ENCODE measurements at places on chromosomes 7 and 10.
A peak's percentile ranks its signal among the peaks of the same experiment; 100 is the strongest.

GRCh38 chr7:159084069-159084801 lies 60.4 kb downstream of the VIPR2 start:
- no peak for DNase-seq

- no peak for DNase-seq
These were observed 582.7 kb downstream of the REEP3 start for GRCh38 chr10:64103750-64104470.

- no peak for DNase-seq
These were observed 160.7 kb upstream of the ZNF32 start for GRCh38 chr10:43809211-43809930.

DNA sequence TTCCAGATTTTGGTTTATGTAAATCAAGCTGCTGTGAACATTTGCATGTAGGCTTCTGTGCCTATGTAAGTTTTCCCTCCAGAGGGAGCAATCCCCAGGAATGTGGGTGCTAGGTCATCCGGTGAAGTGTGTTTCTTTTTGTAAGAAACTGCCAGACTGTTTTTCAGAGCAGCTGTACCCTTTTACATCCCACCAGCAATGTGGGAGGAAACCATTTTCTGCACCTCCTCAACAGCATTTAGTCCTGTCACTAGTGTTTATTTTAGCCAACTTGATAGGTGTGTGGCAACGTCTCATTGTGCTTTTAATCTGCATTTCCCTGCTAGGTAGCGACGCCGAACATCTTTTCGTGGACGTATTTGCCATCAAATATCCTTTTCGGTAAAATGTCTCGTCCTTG lies 395.7 kb upstream of the FOXK1 start:
- DNase-seq = no peak

DNA sequence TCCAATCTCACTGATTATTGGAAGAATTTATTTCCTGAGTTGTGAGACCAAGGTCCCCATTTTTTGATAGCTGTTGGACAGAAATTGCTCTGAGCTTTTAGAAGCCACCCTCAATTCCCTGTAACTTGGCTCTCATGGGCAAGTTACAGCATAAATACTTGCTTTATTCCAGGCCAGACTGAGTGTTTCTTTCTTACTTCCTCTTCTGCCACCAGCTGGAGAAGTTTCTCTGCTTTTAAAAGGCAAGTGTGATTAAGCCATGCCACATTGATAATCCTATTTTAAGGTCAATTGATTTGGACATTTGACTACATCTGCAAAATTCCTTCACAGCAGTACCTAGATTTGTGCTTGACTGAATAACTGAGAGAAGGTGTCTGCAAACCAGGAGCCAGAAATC lies 14.1 kb upstream of the TAS2R41 start:
- no peak for DNase-seq

DNA sequence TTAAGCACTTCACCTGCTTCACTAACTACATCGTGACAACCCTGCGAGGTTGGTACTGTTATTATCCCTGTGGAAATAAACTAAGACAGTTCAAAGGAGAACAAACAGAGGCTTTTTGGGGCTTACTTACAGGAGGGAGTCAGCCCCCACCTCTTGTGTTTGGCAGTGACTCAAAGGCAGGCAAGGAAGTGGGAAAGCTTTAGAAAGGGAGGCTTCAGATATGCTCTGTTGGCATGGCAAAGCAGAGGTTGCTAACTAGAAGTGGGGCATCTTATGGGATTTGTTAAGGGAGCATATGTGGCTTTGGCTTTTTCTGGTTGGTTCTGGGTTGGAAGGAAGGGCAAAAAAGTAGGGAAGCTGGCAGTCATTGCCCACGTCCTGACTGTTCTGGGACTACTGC lies 84.8 kb upstream of the AOAH start:
- no peak for DNase-seq

- DNase-seq = no peak
These were observed 5.4 kb downstream of the WDR86 start for GRCh38 chr7:151404216-151405011.

DNA sequence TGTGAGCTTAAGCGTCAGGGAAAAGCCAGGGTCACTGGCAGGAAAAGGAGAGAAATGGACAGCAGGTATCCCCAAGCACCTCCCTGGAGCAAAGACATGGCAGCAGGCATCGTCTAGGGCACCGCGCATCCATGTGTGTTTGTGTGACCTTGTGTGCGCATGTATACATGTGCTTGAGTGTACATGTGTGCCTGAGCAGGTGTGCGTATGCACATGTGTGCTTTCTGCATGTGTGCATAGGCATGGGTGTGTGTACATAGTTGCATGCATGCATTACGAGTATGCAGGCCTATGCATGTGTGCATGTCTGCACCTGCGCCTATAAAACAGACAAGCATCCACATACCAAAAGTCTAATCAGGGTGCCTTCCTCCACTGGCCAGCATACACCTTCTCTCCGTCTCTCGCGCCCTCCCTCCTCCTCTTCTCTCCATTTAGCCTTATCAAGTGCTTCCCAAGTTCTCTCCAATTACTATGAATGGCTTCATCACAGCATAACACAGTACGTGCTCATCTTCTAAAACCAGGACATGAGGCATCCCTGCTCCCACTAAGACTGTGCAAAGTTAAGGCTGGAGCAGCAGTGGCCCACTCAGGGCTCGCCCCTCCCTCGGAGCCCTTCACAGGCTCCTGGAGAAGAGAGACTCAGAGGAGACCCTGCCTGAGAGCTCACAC lies 30.6 kb downstream of the RASGEF1A start:
- no peak for DNase-seq

DNA sequence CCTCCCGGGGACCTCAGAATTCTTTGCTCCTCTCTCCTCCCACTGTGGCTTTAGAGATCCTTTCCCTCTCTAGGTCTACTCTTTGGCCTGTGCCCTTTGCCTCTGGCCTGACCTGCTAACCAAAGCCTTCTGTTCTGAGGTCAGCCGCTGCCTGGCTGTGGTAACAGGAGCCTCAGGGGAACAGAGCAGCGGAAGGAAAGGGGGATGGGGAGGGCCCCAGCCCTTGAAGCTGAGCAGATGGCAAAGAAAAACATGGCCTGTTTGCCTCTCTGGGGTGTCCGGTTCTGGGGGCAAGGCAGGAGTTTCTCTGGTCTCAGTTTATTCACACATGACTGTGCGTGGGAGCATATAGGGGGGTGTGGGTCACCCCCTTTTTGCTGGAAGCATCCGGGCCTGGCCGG lies 28.2 kb downstream of the COL26A1 start:
- peak; percentile 82 for DNase-seq

DNA sequence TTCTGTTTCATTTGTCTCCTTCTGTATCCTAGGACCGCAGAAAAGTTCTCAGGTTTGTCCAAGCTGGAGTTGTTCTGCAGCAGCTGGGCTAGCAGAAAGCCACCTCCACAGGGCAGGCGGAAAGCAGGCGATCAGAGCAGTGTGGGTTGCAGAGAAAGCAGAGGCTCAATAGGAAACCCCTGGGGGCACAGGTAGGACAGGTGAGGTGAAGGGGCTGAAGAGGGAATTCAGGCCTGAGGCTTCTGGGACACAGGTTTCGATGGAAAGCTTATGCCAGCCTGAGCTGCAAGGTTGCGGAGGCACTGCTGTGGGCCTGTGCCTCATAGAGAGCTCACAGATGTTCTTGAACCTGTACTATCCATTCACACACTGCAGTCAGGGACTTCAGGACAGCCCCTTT lies 194.9 kb upstream of the TPK1 start:
- no peak for DNase-seq

DNA sequence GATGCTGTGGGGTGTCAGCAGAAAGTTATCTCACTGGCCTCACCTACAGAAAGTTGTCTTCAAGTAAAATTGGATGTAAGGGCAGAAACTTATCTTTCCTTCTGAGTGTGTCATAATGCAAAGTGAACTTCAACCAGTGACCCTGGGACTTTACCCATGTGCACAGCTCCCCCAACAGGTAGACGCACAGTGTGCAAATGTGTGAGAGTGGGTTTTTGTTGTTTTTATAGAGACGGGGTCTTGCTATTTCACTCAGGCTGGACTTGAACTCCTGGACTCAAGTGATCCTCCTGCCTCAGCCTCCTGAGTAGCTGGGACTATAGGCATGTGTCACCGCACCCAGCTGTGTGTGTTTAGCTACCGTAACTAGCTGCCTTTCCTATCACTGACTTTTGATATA lies 6.4 kb upstream of the KAZALD1 start:
- DNase-seq = no peak

- DNase-seq = no peak
These were observed 35.2 kb downstream of the CYP17A1 start for GRCh38 chr10:102801978-102802377.

GRCh38 chr7:124566583-124566982 lies 199.0 kb downstream of the GPR37 start:
- no peak for DNase-seq

DNA sequence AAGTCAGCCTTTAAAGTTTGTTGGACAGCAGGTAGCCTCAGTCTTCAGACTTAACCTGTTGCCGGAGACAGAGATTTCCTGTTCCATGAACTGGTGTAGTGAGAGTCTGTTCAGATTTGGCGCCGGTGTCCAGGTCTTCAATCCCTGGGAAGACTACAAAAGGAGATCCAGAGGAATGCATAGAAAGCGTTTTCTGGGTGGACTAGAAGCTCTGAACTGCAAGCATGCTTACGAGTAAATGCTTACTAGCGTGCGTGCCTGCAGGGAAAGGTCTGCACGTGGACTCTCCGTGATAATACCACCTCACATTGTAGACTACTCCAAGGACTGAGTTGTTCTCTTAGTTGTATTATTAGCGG lies 878 bp downstream of the GLRX3 start:
- DNase-seq = peak; percentile 35

- no peak for DNase-seq
These were observed 769.3 kb downstream of the KCNMA1 start for GRCh38 chr10:76868098-76868977.

DNA sequence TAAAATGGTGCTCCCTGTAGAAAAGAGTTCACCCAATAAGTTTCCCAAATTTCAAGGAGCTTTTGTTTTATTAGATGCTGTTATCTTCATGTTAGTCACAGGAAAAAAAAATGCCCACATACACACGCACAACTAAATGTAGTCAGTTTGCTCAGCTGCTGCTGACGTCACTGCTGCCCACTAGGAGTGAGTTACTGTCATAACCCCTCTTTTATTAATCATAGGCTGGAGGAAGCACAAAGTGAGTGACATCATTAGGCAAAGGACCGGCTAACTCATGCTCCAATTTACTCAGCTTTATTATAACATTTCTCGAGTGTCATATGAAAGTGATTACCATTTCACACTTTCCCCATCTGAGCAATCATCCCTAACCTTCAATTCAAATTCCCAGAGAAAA lies 6.7 kb upstream of the INHBA start:
- no peak for DNase-seq

GRCh38 chr10:64528294-64529002 lies 1007.2 kb downstream of the REEP3 start:
- DNase-seq = no peak

DNA sequence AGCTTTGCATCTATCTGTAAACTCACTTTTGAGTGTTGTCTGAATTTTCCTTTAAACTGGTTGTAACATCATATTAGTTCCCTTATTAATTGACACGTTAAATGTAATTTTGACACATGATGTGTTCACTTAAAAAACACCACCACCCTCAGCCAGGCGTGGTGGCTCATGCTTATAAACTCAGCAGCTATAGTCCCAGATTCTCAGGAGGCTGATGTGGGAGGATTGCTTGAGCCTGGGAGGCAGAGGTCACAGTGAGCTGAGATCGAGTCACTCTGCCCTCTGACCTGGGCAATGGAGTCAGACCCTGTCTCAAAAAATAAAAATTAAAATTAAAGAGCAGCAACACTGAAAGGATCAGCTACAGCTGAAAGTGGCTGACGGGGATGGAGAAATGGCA lies 60.0 kb upstream of the CYTH3 start:
- no peak for DNase-seq

DNA sequence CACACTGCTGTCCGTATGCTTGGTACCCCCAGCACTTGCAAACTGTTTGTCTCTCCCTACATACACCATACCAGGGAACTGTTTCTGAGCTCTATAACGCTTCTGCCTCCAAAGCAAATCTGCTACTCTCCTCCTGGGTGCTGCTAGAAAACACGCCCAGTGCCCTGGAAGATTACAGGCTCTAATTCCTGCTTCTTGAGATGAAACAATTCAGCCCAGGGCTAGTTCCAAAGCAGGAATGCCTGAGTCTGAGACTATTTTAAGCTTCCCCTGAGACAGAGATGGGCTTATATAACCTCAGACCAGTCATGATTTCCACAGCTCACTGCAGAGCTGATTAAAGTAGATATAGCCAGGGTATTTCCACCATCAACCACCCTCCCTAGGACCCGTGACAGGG lies 327.1 kb downstream of the GPR158 start:
- no peak for DNase-seq

- DNase-seq = no peak
These were observed 61.6 kb upstream of the LBX1 start for GRCh38 chr10:101290881-101291280.

- DNase-seq = no peak
These were observed 85.9 kb downstream of the MDFIC start for GRCh38 chr7:115007751-115008150.

GRCh38 chr7:74202841-74203556 lies 6.8 kb upstream of the LAT2 start:
- DNase-seq = no peak

DNA sequence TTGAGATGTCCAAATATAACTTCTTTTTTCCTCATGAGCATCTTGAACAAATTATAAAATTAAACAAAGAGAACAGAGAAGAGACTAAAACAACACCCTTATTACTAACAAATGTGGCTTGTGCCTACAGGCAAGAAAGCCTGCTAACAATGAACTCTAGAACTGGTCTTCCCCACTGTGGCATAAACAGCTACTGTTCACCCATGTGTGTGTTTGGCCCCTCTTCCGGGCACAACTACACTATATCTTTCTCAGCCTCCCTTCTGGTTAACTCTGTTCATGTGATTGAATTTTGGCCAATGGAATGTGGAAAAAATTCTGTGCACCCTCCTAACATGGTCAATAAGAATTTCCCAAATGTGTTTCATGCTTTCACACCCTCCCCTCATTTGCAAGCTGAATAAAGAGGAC lies 117.0 kb downstream of the KBTBD2 start:
- no peak for DNase-seq

GRCh38 chr7:90552521-90552920 lies 43.6 kb upstream of the CDK14 start:
- no peak for DNase-seq

GRCh38 chr10:82037076-82037475 lies 162.1 kb downstream of the NRG3 start:
- DNase-seq = no peak
